Amniotic epithelial cell (primary cell): ENCODE measurements at places on chromosomes 12 and 14.

DNA sequence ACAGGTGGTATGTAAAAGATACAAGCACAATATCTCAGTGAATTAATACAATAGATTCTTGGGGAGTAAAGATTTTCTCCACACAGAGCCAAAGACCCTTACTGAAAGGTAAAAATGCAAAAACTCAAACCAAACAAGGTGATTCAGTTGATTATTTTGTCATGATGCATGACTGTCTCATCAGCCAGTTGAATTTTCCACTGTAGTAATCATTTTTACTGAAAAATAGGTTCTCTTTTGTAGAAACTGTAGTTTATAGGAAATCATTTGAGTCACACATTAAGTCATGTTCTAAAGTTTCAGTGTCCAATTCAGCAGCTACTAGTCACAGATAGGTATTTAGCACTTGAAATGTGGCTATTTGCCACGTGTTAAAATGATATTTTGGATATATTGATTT is 53.6 kb downstream of the PPFIA2 start:
- DNase-seq, result no peak

GRCh38 chr12:122921917-122922316 is 26.0 kb upstream of the VPS37B start:
- no peak for DNase-seq

- peak; percentile 75 for DNase-seq
Observed at GRCh38 chr12:104411826-104412641, 44.7 kb upstream of the CHST11 start.

- no peak for DNase-seq
Observed at GRCh38 chr12:89951050-89951693, 242.5 kb upstream of the ATP2B1 start.

- DNase-seq, result no peak
Observed at GRCh38 chr14:55201219-55202101, 10.1 kb upstream of the DLGAP5 start.

GRCh38 chr14:35333797-35334743 is 41.9 kb downstream of the PSMA6 start:
- no peak for DNase-seq

DNA sequence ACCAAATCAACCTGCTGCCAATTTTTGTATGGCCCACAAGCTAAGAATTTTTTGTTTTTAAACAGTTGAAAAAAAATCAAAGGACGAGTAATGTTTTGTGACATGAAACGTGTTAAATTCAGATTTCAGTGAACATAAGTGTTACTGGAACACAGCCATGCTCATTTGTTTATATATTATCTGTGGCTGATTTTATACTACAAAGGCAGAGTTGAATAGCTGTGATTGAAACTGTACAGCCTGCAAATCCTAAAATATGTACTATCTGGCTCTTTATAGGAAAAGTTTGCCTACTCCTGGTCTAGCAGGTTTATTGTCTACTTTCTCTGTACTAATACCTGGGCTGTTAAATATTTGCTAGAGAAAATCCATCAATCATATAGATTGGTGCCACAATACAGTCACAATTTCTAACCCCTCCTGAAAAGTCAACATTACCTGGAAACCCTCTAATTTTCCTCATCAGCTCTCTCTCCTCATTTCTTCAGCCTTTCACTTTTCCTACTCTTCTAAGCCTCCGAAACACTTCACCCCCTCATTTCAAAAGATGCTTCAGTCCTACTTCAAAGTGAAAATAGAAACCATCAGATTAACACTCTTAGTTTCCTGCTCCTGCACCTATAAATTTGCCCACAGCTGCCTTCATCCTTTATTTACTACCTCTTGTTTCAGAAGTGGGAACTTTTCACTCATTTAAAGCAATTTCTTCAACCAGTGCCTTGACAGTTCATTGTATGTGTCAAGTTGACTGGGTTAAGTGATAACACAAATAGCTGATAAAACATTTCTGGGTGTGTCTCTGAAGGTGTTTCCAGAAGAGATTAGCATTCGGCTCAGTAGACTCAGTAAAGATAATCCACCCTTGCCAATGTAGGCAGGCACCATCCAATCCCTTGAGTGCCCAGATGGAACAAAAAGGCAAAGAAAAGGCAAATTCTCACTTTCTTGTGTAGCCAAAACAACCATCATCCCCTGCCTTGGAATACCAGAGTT is 18.0 kb upstream of the C2CD5 start:
- DNase-seq, result no peak

- DNase-seq, result peak; percentile 89
Observed at GRCh38 chr14:21528381-21529348, 2.5 kb upstream of the SALL2 start.

- peak; percentile 33 for DNase-seq
Observed at GRCh38 chr14:50045039-50045711, 71.2 kb downstream of the VCPKMT start.

DNA sequence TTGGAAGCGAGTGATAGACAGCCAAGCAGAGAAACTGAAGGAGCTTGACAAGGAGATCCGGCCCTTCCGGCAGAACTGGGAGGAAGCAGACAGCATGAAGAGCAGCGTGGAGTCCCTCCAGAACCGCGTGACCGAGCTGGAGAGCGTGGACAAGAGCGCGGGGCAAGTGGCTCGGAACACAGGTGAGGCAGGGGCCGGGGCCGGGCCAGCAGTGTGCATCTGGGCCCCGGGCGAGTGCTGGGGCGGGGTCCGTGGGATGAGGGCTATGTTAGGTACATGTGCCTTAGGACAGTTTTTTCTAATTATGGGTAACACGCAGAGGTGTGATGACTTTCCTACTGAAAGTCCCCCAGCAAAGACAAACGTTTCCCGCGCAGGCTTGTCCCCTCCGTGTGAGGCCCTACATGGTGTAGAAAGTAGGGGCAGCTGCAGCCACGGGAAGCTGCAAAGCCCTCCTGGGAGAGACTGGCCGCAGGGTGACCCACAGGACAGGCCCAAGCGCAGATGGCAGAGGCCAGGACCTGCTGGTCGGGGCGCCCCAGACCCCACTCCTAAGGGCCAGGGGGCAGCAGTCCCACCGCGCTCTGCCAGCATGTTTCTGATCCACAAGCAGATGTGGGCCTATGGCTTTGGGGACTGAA is 19.1 kb upstream of the AMN start:
- DNase-seq, result no peak

DNA sequence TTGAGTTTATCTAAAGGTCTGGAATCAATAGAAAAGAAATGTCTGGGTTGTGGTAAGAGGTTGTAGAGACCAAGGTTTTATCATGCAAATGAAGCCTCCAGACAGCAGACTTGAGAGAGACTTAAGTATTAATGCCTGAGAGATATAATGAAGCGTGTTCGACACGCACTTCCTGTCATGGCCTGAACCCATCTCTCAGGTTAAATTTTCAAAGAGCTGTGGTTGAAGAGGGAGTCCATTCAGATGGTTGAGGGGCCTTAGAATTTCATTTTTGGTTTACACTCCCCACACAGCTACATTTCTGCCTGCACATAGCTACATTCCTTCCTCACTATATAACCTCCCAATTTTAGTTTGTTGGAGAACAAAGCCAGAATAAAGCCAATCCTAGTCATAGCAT is 10.1 kb upstream of the CLEC12A start:
- no peak for DNase-seq

GRCh38 chr12:105907982-105908381 is 230.8 kb downstream of the NUAK1 start:
- DNase-seq, result no peak

- DNase-seq, result peak; percentile 94
Observed at GRCh38 chr14:68468437-68469207, 324.2 kb downstream of the ZFP36L1 start.

DNA sequence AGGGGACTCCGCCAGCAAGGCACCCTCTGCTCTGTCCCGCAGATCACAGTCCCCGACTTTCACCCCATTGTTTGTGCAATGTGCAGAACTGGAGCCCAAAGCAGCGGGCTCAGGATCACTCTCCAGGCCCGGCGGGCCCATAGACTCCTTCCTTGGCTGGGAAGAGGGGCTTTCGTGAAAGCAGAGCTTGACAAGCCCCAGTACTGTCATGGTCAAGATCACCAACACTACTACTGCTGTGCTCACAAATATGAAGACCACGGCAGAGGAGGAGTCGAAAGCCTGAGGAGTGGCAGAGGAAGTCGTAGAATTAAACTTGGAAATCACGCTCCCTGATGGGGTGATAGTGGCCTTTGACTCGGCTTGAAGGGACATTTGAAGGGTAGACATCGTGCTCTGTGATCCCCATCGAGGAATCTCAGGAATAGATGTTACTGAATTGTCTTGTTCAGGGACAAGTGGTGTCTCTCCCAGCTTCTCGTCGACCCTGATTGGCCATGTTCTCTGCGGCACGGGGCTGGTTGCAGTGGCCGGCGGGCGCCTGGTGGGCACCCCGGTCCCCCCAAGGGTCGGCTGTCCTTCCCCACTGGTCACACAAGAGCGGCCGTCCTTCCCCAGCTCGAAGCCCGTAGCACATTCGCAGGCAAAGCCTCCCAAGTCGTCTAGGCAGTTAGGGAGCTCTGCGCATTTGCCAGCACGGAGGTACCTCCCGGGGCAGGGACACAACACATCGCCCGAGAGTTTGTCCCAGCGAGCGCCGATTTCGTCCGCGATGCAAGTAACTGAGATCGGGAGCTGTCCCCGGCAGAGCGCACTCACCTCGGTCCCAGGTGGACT is 1.1 kb downstream of the CLEC14A start:
- peak; percentile 19 for DNase-seq

- peak; percentile 76 for DNase-seq
Observed at GRCh38 chr12:106136263-106136662, 2.5 kb downstream of the NUAK1 start.

GRCh38 chr12:44875417-44875953 is 630 bp downstream of the NELL2 start:
- no peak for DNase-seq

DNA sequence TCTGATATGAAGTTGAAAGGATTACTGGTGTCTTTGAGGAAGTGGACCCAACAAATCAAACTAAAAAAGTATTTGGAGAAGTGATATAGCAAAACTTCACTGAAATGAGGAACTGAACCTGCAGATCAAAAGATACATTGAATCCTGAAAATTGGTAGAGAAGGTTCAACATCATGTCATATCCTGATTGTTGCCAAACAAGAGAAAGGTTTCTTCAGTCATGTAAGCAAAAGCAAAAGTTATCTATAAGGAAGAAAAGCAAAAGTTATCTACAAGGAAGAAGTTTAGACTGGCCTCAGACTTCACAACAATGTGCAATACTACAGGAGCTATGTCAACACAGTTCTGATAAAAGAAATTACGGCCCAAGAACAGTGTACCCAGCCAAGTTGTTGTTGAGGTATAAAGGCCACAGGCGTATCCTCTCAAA is 142.7 kb downstream of the RAD51B start:
- peak; percentile 70 for DNase-seq

DNA sequence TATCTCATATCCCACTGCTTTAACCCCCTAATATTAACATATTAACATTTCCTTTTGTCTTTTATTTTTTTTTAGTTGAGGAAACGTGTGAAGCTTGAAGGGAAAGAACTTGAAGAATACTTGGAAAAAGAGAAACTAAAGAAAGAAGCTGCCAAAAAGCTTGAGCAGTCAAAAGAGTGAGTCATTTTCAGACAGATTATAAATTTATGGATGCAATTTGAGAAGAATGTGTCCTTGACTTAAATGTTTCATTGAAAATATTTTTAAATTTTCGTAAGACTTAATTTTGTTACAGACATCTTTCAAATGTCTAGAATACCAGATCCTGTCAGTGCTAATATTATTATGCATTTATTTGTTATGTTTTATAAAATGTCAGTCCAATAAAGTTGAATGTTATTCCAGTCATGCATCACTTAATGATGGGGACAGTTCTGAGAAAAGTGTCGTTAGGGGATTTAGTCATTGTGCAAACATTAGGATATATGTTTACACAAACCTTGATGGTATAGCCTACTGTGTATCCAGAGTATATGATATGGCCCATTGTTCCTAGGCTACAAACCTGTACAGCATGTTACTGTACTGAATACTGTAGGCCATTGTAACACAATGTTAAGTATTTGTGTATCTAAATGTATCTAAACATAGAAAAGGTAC is 32.6 kb downstream of the CPSF2 start:
- DNase-seq, result peak; percentile 55

GRCh38 chr12:48924617-48925303 is 532 bp downstream of the FKBP11 start:
- DNase-seq, result peak; percentile 41

- peak; percentile 91 for DNase-seq
Observed at GRCh38 chr14:95504135-95505029, 12.1 kb downstream of the SYNE3 start.

GRCh38 chr12:10331642-10332239 is 24.1 kb downstream of the KLRD1 start:
- peak; percentile 60 for DNase-seq

- DNase-seq, result peak; percentile 62
Observed at GRCh38 chr12:6285532-6286306, 24.8 kb upstream of the PLEKHG6 start.

- DNase-seq, result no peak
Observed at GRCh38 chr12:71797531-71797930, 42.0 kb upstream of the TBC1D15 start.

DNA sequence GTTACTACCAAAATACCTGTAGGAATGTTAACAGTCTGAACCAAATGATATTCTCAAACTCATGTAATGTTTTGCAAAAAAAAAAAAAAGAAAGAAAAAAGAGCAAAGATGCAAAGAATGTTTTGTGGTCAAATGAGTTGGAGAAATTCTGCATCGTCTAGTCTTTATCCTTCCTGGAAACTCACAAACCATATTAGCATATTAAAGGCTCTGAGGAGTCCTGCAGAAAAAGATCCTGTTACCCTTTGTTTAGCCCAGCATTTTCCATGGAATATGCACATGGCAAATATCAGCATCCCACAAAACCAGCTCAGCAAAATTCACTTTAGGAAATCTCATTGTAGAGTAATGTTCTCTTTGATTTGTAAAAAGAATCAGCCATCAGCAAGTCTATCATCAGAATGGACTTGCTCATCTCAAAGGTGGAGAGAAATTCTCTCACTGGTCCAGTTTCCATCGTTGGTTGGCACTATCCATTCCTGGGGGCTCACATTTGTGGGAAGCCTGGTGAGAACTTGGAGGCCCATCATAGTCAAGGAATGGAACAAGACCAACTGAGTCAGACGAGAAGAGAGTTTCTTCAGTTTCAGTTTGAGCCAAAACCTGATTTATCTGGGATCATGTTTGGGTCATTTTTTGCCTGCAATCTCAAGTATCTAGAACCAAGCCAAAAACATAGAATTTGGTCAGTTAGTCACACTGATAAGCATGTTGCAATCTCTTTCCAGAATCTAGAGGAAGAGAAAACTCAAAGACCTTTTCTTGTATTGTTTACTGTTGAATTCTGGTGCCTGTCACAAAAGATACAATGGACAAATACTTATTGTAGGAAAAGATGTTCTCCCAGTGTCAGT is 129.8 kb downstream of the TBX5 start:
- peak; percentile 22 for DNase-seq

GRCh38 chr12:19963972-19964371 is 404.4 kb upstream of the PDE3A start:
- no peak for DNase-seq

DNA sequence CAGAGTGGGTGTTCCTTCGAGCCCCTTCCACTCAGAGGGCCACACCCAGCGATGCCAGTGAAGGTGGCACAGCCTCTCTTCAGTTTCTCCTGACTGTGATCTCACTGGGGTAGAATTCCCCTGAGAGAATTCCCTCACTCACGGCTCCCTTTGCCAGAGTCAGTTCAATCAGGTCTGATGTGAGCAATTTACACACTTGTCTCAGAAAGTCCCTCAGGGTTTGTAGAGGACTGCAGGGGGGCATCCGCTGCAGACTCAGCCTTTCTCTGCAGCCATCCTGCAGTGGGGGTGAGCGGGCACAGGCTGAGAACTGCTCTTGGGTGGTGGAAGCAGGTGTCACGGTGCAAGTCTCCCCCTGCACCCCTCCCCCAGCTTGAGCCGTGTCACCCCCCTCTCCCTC is 205.4 kb upstream of the PRMT8 start:
- DNase-seq, result no peak

GRCh38 chr14:39160494-39160893 is 9.6 kb downstream of the TRAPPC6B start:
- no peak for DNase-seq

GRCh38 chr14:21505012-21505553 is 6.1 kb downstream of the METTL3 start:
- peak; percentile 40 for DNase-seq
